ENCODE measurements at places on chromosomes 6 and 20.

DNA sequence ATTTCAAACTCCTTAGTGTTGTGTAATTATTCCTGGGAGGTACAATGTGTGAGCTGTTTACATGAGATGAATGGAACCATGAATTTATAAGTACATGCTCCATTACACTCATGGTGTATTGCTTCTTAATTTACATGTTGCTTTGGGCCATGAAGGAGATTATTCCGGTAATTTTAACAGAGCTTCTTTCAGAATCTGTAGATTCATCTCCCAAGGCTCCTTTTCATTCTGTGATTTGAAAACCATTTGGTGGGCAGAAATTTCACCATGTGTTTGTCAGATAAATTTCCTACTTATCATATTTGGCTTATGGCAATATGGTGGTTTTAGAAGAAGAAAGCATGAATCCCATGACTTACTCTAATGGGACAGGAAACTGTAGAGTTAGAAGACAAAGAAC, 421.6 kb upstream of the EYS start:
- no peak for DNase-seq

DNA sequence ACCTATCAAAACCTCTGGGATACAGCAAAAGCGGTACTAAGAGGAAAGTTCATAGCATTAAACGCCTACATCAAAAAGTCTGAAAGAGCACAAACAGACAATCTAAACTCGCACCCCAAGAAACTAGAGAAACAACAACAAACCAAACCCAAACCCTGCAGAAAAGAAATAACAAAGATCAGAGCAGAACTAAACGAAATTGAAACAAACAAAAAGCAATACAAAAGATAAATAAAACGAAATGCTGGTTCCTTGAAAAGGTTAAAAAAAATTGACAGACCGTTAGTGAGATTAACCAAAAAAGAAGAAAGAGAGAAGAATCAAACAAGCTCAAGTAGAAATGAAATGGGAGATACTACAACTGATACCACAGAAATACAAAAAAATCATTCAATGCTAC, 302.3 kb downstream of the RNGTT start:
- DNase-seq: no peak

DNA sequence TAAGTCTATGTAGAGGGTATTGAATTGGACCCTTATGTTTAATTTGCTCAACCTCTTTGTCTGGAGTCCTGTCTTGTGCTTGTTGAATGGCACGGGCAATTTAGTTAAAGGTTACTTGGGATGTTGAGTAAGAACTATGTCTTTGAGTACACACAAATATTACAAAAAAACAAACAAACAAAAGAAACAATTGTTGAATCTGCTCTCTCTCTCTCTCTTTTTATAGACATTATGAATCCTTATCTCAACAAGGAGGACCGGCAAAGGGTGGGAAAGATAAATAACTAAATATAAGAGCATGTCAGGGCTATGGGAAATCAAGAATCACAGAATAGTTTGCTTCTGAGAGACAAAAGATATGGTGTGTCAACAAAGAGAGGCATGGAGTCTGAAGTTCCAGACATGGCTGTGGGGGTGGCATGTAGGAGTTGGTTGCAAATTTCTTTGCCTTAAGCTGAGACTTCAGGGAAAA, 608.6 kb downstream of the UTRN start:
- no peak for DNase-seq

GRCh38 chr6:121592261-121592935, 157.0 kb downstream of the GJA1 start:
- no peak for DNase-seq

- DNase-seq: no peak
Observed at GRCh38 chr20:50284811-50285375, 94.3 kb downstream of the CEBPB start.

DNA sequence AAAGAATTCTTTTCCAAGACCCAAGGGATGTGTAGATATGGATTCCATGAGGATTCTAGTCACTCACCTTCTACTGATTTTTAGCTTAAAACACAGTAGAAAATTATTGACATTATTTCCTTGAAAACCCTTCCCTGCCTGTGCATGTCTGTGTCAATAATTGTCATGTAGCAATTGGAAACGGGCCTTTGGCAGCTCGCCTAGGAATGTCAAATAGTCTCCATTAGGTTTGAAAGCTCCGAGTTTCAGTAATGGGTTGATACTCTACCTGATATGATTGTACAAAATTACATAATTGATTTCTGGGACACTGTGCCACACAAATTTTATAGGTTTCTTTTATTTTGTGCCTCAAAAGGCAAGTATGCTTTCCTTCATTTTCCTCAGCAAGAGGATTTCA, 515.2 kb upstream of the ARID1B start:
- DNase-seq: no peak

GRCh38 chr6:154989448-154989847, 5.7 kb upstream of the TIAM2 start:
- no peak for DNase-seq

DNA sequence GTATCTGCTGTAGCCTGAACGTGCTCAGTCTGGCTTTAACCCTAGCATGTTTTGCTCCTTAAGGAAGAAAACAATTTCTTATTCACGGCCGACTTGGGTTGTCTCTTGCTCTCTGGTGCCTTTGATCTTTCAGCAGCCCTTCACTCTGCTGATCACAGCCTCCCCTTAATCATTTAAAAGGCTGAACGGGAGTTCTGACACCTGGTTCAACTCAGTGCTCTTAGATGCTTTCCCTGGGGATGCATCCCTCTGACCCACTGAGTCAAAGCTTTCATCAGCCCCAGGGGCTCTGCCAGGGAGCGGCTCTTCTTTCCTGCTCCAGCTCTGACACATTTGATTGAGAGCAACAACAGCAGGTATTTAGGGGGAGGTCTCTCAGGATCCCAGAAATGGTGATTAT, 79.0 kb upstream of the FYN start:
- DNase-seq: no peak

DNA sequence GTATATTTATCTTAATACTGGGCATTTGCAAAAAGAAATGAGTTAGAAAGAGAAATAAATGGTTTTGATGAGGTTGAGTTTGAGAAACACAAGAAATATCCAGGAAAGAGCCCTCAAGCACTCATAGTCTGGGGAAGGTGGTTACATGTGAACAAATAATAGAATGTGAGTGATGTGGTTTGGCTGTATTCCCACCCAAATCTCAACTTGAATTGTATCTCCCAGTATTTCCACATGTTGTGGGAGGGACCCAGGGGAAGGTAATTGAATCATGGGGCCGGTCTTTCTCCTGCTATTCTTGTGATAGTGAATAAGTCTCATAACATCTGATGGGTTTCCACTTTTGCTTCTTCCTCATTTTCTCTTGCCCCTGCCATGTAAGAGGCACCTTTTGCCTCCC, 334.1 kb downstream of the COL12A1 start:
- peak; percentile 61 for DNase-seq

- DNase-seq: no peak
Observed at GRCh38 chr6:1029141-1029540, 282.8 kb upstream of the FOXQ1 start.

GRCh38 chr20:24966317-24967012, 17.4 kb downstream of the CST7 start:
- DNase-seq: no peak

- peak; percentile 56 for DNase-seq
Observed at GRCh38 chr6:132065556-132065955, 114.4 kb upstream of the CCN2 start.

GRCh38 chr6:119162134-119162775, 83.8 kb upstream of the FAM184A start:
- DNase-seq: no peak

DNA sequence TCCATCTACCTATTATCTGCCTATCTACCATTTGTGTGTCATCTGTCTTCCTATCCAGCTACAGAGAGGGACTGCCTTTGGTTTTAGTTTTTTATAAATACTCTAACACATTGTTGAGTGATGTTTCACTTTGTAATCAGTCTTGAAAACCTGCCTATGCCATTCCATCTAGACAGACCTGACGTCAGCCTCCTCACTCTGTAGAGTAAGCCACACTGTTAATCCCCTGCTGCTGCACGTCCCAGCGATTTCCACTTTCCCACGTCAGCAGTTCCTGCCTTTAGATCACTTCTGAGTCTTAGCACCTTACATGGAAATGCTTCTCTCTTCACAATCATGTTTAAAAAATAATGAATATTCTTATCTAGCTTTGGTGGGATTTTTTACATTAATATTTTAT, 54.8 kb downstream of the PLG start:
- DNase-seq: no peak

GRCh38 chr6:128282961-128283360, 237.4 kb downstream of the PTPRK start:
- DNase-seq: no peak

GRCh38 chr6:33869826-33870423, 66.1 kb upstream of the MLN start:
- DNase-seq: no peak

DNA sequence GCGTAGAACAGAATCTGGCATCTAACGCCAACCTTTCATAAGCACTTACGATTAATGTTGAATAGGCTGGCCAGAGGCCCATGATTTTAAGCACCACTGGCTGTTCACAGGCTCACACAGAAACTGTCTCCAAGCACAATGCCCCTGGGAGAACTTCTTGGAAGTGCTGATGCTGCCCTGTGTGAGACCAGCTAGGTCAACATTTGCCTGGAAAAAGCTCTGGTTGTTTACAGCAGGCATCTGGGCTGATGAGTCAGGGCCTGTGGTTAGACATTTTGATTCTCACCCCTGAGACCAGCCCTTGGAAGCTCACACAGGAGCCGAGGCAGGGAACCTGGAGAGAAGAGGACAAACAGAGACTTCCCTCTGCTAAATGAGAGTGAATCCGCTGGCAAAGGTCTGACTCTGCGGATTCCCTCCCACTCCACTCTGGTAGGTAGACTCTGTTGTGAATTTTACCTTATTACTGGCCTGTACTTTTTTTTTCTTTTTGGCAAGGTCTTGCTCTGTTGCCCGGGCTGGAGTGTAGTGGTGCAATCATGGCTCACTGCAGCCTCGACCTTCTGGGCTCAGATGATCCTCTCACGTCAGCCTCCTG, 6.8 kb upstream of the SULF2 start:
- DNase-seq: peak; percentile 88

DNA sequence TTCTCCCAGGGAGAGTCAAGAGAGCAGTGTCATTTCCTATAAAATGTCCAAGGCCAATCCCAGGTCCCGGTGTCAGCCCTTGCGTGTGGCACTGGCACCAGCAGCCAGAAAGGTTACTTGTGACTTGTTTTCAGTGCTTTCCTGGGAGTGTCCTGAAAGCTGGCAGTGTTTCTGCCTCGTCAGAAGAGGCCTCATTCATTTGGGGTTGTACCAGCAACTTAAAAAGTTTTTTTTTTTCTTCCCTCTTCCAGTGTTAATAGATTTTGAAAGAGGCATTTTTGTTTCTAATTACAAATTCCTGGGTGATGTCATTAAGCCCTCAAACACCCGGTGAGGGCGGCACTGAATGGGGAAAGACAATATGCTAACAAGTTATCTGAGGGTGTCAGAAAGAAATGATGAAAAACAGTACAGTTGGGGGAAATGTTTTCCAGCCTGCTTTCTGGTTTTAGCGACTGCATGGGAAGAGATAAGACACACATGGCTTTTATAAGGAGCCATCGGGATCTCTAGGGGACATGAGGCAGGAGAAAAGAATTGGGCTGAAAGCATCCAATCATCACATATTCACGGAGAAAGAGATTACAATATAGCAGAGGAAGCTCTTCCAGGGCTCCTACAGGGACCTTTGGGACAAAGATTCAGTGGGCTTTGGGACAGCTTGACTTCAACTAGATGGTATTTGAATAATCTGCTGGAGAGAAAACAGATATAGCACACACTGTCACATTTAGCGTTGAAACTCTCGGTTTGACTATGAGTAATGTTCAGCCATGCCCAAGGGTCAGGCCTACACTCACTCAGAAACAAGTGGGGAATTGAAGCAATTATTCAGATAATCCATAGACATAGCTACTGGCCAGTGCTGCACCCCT, 153.0 kb downstream of the BCAS1 start:
- DNase-seq: no peak

GRCh38 chr20:48105526-48105925, 320.2 kb upstream of the SULF2 start:
- DNase-seq: no peak

GRCh38 chr20:31837896-31838397, 7.5 kb downstream of the FOXS1 start:
- no peak for DNase-seq

Data from epithelial cell of prostate (primary cell).